Muscle of leg (tissue), 16 donors: ENCODE measurements at places on chromosomes 3 and 15. TPM values are rescaled to one million over a fixed set of nuclear protein-coding genes. Genes with fewer than 3 reads are reported as not detected.

DNA sequence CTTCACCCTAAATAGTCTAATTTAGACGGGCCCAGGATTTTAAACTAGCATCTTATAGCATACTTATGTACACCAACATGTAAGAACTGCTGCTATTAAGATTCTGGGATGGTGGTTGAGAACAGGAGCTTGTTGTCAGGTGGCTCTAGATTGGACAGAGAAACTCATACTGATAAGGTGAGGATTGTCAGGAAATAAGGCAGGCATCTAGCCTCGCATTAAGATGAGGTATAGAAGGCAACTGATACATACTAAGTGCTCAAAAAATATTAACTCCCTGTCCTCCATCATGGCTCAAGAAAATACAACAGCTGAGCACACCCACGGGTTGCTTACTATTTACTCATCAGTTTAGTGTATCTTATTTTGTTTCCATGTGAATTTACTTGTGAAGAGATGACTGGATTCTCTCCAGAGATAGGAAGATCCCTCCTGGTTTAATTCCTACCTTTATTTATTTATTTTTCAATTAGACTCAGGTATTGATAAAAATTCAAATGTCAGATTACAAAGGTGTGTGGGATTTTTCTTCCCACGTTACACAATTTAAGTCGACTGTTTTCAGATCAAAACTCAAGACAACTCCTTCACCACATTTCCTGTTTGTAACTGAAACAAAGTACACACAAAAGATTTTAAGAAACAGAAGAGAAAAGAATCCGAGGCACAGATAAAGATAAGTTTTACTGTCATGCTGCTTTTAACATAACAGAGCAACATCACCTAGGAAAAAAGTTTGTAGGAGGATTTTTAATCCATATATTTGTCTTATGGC, at the start of gene TRAT1:
TSS of gene TRAT1 (plus strand) at position 664 of the 775 bp plus-strand sequence. CDS start 142 bp downstream, outside the sequence.
- no peak for DNase-seq
- no peaks in the 10 kb centered on the region for H3K36me3 ChIP-seq
- H3K4me3 ChIP-seq, result no peak within 1 kb of the TSS

GRCh38 chr3:185648396-185648795, 62.3 kb downstream of the SENP2 start:
- H3K36me3 ChIP-seq, result peaks cover 61% of the 10 kb centered on the region
- H3K4me1 ChIP-seq, result no peaks in the 10 kb centered on the region
- DNase-seq, result no peak
- H3K4me3 ChIP-seq, result no peak overlapping the region

The SPTSSB gene
- 0.04 TPM for total RNA-seq

The SI gene
- total RNA-seq, result not detected

The FEZF2 gene
- not detected for total RNA-seq

The PPIP5K1 gene
- total RNA-seq, result 6.1 TPM

- no peak for DNase-seq
- H3K27me3 ChIP-seq, result peaks cover 6% of the 10 kb centered on the region
- H3K36me3 ChIP-seq, result no peaks in the 10 kb centered on the region
- no peak overlapping the region for H3K4me3 ChIP-seq
- no peaks in the 10 kb centered on the region for H3K4me1 ChIP-seq
Observed at GRCh38 chr3:11118181-11118682, 36.1 kb upstream of the HRH1 start.

- H3K27ac ChIP-seq, result peak overlapping the region; percentile 15
- H3K27me3 ChIP-seq, result no peaks in the 10 kb centered on the region
- no peaks in the 10 kb centered on the region for H3K36me3 ChIP-seq
- DNase-seq, result peak; percentile 61
Observed at GRCh38 chr3:190694335-190695001, 168.0 kb downstream of the GMNC start.

- no peak for DNase-seq
- no peaks in the 10 kb centered on the region for H3K36me3 ChIP-seq
- peaks cover 13% of the 10 kb centered on the region for H3K4me1 ChIP-seq
- no peaks in the 10 kb centered on the region for H3K27me3 ChIP-seq
- H3K27ac ChIP-seq, result no peak overlapping the region
Observed at GRCh38 chr15:43276563-43277200, 10.0 kb upstream of the TGM5 start.

DNA sequence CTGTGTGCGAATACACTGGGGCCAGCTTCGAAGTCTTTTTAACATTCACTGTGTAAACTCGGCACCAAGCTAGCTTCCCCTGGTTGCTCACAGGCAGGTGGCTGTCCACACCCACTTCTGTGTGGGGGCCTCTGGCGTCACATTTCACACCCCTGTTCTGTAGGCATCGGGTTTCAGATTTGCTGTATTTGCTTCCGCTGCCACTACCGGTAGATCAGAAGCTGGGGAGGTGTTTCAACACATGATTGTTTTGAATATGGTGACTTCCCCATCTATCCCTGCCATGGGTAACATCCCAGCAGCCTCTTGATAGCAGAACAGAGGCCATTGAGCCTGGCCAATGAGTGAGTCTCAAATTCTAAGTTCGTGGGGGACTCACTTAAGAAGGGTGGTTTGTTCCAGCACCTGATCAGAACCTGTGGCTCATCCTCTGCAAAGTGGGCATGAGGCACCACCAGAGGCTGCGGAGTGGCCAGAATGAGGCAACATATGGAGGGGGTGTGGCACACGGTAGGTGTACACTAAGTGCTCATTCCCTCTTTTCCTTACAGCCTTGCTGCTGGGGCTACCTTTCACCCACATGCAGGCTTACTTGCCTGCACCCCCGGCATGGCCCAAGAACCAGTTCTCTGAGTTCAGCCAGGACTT, 61.5 kb downstream of the IQSEC1 start:
- H3K27ac ChIP-seq, result peak overlapping the region; percentile 67
- no peaks in the 10 kb centered on the region for H3K27me3 ChIP-seq
- H3K36me3 ChIP-seq, result no peaks in the 10 kb centered on the region
- no peak overlapping the region for H3K4me3 ChIP-seq

- peaks cover 36% of the 10 kb centered on the region for H3K27me3 ChIP-seq
- no peak overlapping the region for H3K4me3 ChIP-seq
- peaks cover 19% of the 10 kb centered on the region for H3K36me3 ChIP-seq
- peaks cover 21% of the 10 kb centered on the region for H3K4me1 ChIP-seq
- no peak for DNase-seq
- no peak overlapping the region for H3K27ac ChIP-seq
Observed at GRCh38 chr15:75350601-75351361, 3.9 kb downstream of the NEIL1 start.
